ENCODE measurements at places on chromosomes 3 and 15.

GRCh38 chr3:148332509-148332908 is 365.2 kb upstream of the AGTR1 start:
- no peak for DNase-seq

GRCh38 chr15:45704329-45705249 is 69.8 kb downstream of the SQOR start:
- no peak for DNase-seq

GRCh38 chr3:22308871-22309270 is 557.9 kb upstream of the ZNF385D start:
- DNase-seq: no peak

- no peak for DNase-seq
These were observed 61.6 kb downstream of the IGSF11 start for GRCh38 chr3:118973050-118973449.

DNA sequence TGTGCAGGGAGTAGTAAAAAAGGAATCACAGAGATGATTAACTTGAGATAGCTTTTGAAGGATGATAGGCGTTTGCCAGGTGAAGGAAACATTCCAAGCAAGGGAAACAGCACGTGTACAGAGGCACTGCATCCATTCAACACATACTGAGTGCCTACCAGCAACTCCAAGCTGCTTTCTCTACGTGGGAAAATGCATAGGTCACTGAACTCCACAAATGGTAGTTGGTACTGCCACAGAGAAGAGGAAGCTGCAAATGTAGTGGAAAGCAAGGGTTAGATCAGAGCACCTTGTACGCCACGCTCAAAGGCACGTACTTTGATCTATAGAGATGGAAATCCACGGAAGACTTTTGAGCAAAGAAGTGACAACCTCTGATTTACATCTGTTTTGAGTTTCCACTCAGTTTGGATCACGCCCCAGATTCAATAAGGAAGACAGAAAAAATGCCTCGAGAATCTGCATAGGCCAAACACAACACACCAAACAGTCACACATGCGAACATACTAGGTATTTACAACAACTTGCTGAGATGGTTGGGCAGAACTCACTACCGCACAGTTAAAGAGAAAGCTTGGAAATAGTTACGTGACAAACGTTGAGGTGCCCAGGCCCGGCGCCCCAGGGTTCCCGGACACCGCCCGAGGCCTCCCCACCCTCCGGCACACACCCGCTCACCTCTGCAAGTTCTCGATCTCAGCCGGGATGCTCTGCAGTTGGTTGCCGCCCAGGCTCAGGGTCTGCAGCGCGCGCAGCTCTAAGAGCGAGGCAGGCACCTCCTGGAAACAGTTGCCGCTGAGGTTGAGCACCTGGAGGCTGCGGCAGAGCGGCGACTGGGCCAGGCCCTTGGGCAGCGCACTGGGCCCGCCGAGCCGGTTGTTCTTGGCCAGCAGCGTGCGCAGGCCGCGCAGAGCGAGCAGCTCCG is 826 bp downstream of the LRRC58 start:
- DNase-seq: peak; percentile 42

- DNase-seq: no peak
These were observed at the start of gene SLC6A11 for GRCh38 chr3:10816019-10816862. Gene SLC6A11, plus strand, starts transcription at chr3:10816228. Its CDS starts 38 bp downstream, at chr3:10816266.

DNA sequence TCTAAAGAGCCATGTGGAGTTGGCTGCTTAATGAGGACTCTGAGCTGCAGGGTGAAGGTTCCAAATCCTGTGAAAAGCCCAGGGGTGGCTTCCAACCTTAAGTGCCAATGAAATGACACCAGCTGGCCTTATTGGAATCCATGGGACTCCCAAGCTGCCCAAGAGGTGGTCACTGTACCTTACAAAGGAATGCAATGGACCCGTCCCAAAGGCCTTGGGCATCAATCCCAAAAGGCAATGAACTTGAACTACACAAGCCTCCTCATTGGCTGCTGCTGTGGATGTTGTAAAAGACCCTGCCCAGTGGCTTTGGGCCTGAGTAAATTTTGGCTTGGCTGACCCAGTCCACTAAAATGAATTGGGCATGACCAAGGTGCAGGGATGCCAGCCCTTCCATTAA is 129.3 kb downstream of the WNT5A start:
- no peak for DNase-seq

DNA sequence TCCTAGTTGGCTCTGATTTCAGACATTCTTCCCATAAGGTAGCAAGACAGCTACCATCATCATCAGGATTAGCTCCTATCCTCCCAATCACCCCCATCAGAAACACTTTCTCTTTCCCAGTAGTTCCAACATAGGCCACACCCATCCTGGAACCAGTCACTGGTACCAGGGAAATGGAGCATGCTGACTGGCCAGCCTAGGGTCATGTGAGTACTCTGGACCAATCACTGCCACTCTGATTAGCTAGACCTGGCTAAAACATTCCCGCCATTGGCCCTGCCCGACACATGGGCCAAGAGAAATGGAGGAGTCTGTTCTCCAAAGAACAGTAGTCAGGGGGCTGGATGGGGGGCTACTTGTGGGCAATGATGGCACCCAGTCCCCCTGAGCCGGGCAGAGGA is 12.4 kb downstream of the EFCC1 start:
- DNase-seq: no peak

GRCh38 chr3:117809186-117810081 is 1099.9 kb downstream of the TUSC7 start:
- DNase-seq: no peak

- no peak for DNase-seq
These were observed 556.6 kb downstream of the GABRG3 start for GRCh38 chr15:27527490-27528067.

DNA sequence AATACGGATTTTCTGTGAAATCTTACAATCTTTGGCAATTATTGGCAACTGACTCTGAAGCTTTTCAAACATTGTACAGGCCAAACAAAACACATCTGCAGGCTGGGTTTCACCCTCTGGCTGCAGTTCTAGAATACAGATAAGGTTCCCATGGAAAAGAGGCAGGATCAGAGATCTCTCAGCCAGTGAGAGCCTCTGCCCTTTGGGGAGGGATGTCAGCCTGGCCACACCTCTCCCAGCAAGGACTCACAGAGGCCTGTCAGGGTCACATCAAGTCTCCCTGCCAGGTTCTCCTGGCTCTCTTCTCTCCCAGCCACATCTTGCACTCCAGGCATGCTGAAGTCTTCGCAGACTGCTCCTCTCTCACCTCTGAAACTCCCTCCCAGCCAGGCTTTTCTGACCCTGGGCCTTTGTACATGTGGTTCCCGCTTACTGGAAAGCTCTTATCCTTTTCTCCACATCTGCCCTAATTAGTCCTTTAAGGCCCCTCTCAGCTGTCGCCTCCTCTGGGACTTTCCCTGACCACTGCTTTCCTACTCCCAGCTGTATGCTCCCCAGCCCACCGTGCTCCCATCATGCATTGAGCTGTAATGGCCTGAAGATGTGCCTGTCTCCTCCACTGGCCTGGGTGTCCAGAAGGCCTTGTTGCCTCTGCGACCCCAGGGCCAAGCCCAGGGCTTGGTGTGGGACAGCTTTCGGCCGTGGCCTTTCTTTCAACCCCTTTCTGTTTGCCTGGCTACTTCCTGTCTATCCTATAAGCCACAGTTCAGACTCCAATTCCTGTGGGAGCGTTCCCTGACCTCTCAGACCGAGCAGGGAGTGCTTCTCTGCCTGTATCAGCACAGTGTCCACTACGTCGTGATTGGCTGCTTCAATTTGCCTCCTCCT is 4.3 kb downstream of the RBP1 start:
- no peak for DNase-seq

DNA sequence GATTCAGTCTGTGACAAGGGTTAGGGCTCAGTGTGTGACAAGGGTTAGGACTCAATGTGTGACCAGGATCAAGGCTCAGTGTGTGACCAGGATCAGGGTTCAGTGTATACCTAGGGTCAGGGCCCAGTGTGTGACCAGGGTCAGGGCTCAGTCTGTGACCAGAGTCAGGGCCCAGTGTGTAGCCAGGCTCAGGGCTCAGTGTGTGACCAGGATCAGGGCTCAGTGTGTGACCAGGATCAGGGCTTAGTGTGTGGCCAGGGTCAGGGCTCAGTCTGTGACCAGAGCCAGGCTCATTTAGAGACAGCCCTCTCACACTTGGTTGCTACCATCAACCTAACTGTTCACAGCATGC is 24.2 kb downstream of the LOXL1 start:
- no peak for DNase-seq

- no peak for DNase-seq
These were observed 184.0 kb upstream of the BCL6 start for GRCh38 chr3:187929112-187929816.

DNA sequence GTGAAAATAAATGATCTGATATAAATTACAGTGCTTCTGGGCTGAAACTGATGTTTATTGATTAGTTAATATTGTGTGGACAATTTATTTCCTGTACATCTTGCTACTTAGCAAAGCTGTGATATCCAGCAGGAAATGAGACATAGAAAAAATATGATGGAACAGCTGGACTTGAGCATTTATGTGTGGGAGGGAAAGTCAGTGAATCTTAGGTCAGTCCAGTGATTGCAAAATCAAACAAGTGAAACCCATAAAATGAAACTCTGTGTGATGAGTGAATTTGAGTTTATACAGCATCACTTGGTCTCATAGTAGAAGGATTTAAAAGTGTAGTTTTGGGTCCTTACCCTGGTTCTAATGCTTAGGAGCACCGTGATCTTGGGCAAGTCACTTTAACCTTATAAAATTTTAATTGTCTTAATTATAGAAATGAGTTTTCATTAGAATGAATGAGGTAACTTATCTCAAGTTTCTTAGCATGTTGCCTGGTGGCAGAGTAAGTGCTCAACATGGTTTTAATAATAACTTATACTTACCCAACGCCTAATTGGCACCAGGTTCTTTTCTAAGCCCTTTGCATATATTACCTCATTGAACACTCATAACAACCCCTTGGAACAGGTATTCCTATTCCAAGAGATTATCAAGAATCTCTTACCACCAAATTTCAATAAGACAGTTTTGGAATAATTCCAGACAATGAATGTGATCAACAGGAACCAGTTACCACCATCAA is 194.6 kb downstream of the ADAMTSL3 start:
- no peak for DNase-seq

- DNase-seq: no peak
These were observed 325.2 kb upstream of the CTNNB1 start for GRCh38 chr3:40873934-40874699.

- no peak for DNase-seq
These were observed 679 bp downstream of the RPL35A start for GRCh38 chr3:197950677-197951061.

DNA sequence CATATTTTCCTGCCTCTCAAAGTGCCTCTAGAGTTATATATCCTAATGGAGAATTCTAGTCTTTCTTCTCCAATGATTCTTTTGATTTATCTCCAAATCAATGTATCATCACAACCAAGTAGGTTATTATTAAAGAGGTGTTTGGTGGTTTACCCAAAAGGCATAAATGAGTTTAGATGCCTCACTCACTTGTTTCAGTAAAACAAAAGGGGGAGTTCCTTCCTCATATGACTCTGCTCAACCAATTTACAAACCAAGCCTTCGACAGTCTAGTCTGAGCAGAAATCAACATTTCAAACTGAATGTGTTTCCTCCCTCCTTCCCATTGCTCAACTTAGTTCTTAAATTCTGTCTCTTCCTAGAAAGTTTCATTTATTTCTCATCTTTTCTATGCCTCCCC is 116.5 kb downstream of the TNIK start:
- DNase-seq: no peak

DNA sequence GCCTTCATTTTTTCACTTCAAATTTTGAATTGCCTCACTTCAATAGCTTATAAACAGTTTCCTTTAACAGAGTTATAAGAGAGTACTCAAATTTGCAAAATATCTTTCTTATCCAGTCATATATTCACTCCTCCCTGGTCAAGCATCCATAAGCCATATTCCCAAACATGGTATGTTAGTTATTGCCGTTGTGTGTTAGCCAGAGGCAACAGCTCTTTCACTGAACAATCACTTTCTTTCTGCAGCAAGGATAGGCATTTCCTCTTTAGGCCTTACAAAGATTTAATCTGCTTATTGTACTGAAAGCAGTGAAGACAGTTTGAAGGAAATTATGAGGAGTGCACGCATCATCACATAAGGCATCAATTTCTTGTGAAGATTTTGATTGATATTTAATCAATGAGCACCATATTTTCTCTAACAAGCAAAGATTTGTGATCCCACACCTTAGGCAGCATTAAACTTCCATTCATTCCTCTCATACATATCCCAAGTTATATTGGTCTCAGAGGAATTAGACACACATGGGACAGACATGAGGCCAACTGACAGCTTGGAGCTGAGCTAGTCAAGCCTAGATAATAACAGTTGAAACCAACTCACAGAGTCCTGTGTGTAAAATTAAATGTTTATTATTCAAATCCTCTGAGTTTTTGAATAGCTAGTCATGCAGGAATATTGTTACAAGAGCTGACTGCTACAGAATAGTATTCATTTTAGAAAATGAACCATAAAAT is 80.0 kb upstream of the EPHA6 start:
- DNase-seq: no peak

GRCh38 chr3:131357275-131357674 is 24.3 kb upstream of the NUDT16 start:
- no peak for DNase-seq

DNA sequence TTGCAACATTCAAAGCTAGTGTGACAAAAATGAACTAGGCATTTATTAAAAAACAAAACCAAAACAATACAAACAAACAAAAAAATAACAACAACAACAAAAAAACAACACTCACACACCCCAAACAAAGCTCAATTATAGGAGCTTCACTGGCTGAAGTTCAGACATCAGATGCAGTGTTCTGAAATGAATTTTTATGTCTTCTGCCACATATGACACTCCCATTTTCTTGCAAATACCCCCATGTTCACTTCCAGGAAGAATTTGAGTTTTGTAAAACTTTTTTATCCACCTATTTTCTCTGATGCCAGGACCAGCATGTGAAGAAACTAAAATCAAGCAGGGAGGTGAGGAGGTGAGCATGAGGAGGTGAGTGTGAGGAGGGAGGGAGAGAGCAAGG is 113.9 kb downstream of the CADPS start:
- DNase-seq: no peak

DNA sequence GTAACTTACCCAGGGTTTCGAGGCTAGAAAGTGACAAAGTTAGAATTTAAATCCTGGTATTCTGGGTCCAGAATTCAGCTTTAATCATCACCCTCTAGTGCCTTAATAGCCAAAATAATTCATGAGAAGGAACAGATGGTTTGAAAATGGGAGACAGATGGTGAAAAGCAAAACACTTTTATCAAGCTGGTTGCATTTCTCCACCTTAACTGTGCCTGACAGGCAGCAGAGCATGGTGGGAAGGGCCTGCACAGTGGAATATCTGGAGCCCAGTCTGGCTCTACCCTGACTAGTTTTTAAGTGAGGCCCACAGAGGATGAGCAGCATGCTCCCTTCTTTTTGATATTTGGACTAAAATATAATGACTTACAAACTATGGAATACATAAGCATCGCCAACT is 35.6 kb upstream of the RASGRP1 start:
- DNase-seq: no peak

GRCh38 chr3:176328198-176328597 is 869.1 kb downstream of the TBL1XR1 start:
- no peak for DNase-seq

DNA sequence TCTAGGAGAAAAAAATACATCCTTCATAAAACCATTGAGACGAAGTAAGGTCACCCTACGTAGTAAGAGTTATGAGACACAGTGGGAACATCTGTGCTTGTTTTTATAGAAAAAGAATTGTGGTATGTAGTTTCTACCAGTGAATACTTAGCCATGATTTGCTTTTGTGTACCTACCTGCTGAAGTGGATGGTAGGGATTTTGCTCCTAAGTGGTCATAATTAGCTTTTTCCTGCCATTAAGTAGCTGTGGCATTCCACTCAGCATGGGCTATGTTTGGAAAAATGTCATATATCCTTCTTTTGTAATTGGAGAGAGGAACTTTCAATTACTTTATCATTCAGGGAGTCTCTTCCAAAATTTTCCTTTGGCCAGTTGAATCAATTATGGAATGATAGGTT is 63.7 kb downstream of the CHD2 start:
- DNase-seq: no peak

Data from activated T-cell treated with anti-CD3 and anti-CD28 coated beads for 1 hour (primary cell).